ENCODE measurements at places on chromosomes 3 and 15.
A peak's percentile ranks its signal among the peaks of the same experiment; 100 is the strongest.

DNA sequence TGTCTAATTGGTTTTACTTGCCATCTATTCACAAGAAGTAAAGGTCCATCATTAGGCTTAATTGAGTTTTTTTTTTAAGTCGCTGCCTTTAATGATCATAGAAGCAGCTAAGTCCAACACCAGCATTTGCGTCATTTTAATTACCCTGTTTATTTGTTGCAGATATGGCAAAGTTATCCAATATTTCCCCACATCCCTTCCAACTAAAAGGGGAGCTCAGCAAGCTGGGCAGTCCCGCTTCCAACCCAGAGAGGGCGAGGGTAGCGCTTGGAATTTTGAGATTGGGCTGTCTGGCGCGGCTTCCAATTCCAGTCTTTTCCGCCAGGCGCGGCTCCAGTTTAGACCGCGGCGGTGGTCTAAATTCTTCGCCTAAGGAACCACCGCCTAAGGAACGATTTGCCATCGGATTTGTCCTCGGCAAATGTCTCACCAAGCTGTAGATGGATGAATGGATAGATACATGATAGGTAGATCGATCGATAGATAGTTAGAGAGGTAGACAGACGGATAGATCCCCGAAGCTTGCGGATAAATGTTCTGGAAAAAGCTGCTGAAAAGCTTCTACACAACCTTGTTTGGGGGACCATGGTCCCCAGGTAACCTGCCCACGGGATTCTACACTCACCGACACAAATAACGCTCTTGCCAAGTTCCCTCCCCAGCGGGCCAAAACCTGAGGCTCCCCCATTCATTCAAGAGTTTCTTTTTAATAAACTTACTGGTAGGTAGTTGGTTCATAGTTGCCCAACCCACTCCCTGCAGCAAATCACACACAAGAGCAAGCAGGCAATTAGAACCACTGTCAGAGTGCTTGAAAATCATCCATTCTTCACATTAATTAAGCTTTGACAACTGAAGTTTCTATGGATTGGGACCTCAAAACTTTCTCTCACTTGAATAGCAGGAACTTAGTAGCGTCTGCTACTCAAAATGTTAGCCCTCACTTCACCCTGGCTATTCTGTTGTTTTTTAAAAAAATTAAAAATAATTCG, 49.1 kb downstream of the ZIC4 start:
- no peak for DNase-seq

DNA sequence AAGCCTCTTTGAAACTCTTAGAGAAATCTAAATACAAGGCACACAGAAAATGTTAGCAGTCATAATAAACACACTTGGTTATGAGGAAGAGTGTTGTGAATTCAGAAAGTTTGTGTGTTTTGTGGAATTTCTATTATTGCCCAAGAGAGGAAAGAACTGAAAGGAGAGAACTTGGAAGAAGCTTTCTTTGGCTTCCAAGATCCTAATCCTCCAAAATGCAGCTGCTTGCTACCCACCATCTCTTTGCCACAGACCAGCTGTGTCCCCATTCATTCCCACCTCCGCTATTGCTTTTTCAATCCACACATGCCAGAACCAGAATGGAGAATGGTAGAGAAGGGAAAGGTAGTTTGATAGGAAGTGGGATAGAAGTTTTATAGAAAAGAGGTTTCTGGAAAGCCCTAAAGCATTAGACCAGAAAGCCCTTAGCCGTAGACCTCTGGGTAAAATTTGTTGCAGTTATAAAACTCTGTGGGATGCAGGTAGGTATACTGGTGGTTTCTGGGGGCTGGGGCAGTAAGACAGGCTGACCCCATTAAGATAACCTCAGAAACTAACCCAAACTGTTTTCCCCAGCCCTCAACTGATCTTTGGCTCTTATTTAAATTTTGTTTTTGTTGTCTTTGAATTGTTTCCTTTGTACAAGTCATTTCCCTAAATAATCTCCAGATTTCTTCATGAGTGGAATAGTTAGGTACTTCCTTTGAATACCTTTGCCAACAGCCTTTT, 108.5 kb downstream of the FILIP1L start:
- no peak for DNase-seq

DNA sequence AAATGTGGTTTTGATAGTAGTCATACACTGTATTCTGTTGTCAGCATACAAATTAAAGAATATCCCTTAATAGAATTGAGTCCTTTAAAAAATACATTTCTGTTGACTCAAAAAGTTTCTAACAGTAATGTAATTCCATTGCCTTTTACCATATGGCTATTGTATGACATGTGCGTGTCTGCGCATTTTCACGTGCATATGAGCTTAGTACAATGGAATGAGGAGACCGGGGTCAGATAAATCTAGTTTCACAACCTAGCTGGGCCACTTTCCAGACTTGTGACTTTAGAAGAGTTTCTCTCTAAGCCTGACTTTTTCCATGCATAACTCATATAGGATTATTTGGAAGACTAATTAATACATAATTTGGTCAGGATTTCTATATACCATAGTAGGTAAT, 38.7 kb downstream of the ZBTB38 start:
- DNase-seq, result no peak

DNA sequence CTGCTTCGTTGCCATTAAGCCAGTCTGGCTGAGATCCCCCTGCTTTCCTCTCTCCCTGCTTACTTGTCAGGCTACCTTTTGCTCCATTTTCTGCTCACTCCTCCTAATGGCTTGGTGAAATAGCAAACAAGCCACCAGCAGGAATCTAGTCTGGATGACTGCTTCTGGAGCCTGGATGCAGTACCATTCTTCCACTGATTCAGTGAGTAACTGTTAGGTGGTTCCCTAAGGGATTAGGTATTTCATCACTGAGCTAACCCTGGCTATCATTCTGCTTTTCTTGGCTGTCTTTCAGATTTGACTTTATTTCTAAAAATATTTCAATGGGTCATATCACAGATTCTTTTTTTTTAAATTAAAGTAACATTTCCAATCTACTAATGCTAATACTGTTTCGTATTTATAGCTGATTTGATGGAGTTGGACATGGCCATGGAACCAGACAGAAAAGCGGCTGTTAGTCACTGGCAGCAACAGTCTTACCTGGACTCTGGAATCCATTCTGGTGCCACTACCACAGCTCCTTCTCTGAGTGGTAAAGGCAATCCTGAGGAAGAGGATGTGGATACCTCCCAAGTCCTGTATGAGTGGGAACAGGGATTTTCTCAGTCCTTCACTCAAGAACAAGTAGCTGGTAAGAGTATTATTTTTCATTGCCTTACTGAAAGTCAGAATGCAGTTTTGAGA, 25.0 kb downstream of the CTNNB1 start:
- no peak for DNase-seq

- DNase-seq, result no peak
Observed at GRCh38 chr3:38334142-38335055, 12.2 kb upstream of the XYLB start.

- DNase-seq, result no peak
Observed at GRCh38 chr3:131849616-131850015, 185.2 kb downstream of the CPNE4 start.

DNA sequence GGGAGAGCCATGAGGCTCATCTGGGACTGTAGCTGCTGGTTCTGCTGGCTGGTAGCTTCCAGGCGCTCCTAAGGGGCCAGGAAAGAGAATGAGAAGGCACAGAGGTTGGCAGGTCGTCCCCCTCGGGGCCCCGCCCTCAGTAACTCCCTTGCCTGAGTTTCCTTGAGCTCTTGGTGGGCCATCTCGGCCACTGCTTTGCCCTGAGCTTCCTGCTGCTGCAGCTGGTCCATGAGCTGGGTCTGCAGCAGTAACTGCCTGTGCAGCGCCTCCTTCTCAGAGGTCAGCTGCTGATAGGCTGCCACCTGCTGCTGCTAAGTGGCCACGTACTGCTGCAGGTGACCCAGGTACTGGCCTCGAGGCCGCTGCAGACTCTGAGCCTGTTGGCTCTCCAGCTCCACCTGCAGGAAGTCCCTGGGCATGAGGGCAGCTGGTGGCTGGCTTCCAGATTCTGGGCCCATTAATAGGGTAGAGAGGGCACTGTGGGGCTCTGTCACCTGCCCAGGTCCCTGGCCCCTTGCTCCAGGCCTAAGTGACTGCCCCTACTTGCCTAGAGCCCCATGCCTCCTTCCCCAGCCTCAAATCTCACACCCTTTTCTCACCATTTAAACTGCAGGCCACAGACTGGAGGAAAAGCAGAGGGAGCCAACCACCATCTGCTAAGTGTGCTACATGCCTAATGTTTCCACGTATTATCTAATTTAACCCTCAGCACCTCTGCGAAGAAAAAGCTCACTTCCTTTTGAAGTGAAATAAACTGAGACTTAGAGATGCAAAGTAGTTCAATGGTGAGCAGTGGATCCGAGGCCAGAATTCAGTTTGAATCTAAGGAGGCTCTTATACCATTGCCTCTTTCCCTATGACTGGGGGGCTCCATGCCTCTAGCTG, 10.8 kb upstream of the VPS33B start:
- peak; percentile 48 for DNase-seq

Data from memory B cell (primary cell).